H4 (cell line): ENCODE measurements at places on chromosomes 5 and 9. TPM values are rescaled to one million over a fixed set of nuclear protein-coding genes. Genes with fewer than 3 reads are reported as not detected.

The ANKRD18A gene
- 0.47 and 0.62 TPM in 2 replicates for total RNA-seq

The PCDH1 gene
- 1.2 and 6.6 TPM in 2 replicates for total RNA-seq

The NR4A3 gene
- 0.06 and 0.08 TPM in 2 replicates for total RNA-seq

- DNase-seq: no peak
These were observed 22.4 kb downstream of the SLC22A5 start for GRCh38 chr5:132391870-132392269.

- DNase-seq: no peak
These were observed 139.7 kb upstream of the RUSC2 start for GRCh38 chr9:35350212-35350611.

The DMRT3 gene
- not detected in 2 replicates for total RNA-seq

DNA sequence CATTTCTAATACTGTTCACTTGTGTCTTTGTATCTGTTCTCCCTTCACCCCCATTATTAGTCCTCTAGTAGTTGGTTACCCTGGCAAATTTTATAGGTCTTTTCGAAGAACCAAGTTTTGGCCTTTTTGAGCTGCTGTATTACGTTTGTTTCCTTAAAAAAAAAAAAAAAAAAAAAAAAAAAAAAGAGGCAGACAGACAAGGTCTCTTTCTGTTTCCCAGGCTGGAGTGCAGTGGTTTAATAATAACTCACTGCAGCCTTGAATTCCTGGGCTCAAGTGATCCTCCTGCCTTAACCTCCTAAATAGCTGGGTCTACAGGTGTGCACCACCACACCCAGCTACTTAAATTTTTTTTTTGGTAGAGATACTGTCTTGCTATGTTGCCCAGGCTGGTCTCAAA is 20.9 kb downstream of the DDX4 start:
- no peak for DNase-seq

The C5orf52 gene
- not detected in 2 replicates for total RNA-seq

The RBM27 gene
- total RNA-seq: 11.4 and 15.7 TPM in 2 replicates

GRCh38 chr9:98314381-98315066 is 59.1 kb upstream of the TBC1D2 start:
- no peak for DNase-seq

- no peak for DNase-seq
These were observed 73.5 kb upstream of the LRRTM2 start for GRCh38 chr5:138948471-138949222.

DNA sequence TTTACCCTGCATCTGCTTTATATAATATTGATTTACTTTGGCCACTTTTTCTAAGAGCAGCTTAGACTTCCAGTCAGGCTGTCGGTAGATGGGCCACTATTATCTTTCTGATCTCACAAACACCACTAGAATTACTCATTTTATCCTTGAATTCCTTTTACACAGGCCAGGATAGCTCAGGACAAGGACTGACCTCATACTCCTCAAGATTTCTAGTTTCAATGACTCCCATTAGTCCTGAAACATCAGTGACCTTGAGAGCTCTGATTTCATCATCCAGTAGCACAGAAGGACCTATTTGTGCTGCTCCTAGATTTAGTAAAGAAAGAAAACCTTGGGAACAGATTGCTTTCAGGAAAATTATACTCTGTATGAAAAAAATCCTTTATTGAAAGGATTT is 727.9 kb upstream of the PTPRD start:
- DNase-seq: no peak

- peak; percentile 5 for DNase-seq
These were observed 157.7 kb upstream of the POU5F2 start for GRCh38 chr5:93899026-93899600.

GRCh38 chr5:122978068-122978467 is 58.5 kb downstream of the PPIC start:
- no peak for DNase-seq

DNA sequence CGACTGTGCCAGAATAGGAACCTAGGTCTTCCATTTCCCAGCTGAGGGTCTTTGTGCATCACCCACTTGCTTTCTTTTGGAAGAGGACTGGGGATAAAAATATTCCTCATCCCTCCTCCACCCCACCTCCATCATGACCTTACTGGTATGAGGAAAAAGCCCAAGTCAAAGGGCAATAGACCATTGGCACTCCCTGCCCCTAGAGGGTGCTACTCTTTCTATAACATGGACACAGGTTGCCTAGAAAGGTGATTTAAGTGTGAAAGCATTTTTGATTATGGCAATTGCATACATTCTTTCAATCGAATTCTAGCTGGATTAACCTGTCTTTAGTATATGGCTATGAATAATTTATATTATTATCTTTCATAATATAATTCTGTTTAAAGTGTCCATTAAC is 22.8 kb upstream of the ZNF618 start:
- DNase-seq: no peak

GRCh38 chr5:179403426-179404147 is 58.3 kb upstream of the ADAMTS2 start:
- no peak for DNase-seq

DNA sequence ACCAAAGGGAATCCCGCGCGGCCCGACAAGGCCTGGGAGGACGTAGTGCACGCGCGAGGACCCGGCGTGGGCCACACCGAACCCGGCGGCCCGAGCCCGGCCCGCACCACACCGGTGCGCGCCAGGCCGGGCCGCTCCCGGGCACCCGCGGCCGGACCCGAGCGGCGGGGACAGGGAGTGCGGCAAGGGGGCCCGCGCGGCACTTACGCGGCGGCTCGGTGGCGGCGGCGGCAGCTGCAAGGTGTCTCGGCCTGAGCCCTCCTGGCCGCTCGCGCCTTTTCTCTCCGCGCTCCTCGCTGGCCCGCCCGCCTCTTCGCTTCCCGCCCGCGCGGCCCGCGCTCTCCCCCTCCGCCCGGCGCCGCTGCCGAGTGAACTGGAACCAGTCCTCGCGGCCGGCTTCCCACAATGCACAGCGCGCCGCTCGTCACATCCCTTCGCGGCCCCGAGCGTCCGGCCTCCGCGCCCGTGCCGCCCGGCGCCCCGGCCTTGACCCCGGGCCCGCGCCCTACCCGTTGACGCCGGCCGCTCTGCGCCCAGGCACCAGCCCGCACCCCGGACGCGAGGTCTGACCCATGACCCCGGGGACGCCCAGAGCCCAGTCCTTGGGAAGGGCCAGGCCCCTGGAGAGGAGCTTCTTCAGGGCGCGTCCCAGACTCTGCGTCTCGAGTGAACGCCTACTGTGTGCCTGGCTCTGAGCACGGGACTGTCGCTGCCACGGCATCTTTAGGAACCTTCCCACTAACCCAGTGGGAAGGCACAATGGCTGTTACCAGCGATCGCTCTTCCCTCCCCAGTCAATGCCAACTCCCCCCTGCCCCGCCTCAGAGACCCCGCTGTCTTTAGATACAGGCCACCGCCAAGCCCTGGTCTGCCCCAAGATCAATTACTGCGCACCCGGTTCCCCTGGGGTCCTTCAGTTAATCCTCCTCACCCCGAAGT is at the start of gene MACROH2A1:
Gene MACROH2A1, minus strand, starts transcription at position 377 of the 939 bp plus-strand sequence. CDS start 10,138 bp downstream, outside the sequence.
- peak; percentile 80 for DNase-seq

- no peak for DNase-seq
These were observed 221.9 kb upstream of the GLRA1 start for GRCh38 chr5:152146566-152146965.

DNA sequence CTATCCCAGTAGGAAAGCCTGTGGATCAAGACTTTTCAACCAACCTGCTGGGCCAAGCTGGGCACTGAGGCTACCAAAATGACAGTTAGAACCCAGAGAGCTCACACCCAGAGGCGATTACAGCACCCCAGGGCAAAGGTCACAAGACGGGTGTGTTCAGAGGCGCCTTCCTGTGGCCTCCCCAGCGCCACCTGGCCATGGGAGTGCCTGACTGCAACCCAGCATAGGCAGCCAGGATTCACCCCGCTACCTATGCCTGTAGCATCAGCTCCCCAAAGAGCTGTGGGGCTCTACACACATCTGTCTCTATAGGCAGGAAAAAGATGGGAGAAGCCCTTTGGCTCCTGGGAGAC is 33.5 kb downstream of the PDGFRB start:
- DNase-seq: no peak

The SPINK4 gene
- total RNA-seq: 4.5 TPM in 1 of 2 replicates, not detected in the other

DNA sequence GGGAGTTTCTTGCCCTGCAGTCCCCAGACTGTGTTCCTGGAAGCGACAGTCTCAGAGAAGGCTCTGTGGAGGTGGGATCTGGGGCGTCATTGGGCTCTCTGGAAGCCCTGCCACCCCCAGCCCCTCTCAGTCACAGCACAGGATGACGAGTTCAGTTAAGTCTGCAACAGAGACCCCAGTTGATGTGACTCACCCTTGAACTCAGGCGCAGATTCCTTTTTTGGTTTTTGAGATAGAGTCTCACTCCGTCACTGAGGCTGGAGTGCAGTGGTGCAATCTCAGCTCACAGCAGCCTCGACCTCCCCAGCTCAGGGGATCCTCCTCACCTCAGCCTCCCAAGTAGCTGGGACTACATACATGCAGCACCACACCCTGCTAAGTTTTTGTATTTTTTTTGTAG is 8.3 kb downstream of the HRH2 start:
- no peak for DNase-seq

DNA sequence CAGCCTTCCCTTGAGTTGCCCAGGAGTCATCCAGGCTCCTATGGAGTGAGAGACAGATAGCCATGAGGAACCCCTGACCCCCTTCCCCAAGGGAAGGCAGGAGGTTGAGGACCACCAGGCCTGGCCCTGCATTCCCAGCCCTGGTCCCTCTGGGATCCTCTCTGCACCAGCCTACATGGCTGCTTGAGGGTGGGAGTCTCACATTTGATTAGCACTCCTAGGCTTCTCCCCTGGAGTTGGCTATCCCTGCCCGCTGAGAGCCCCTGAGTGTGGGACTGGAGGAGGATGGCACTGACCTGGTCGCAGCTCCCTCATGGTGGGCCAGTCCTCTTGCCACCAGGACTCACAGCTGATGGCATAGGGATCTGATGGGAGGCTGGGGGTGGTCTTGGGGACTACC is 46.7 kb downstream of the SAR1B start:
- DNase-seq: no peak

The FGF10 gene
- total RNA-seq: not detected in 2 replicates

The TXNDC8 gene
- total RNA-seq: not detected in 2 replicates

The F12 gene
- 5.8 and 7.3 TPM in 2 replicates for total RNA-seq

The ZNF618 gene
- 4.8 and 4.9 TPM in 2 replicates for total RNA-seq

GRCh38 chr5:145408048-145408341 is 427.1 kb downstream of the PRELID2 start:
- no peak for DNase-seq

DNA sequence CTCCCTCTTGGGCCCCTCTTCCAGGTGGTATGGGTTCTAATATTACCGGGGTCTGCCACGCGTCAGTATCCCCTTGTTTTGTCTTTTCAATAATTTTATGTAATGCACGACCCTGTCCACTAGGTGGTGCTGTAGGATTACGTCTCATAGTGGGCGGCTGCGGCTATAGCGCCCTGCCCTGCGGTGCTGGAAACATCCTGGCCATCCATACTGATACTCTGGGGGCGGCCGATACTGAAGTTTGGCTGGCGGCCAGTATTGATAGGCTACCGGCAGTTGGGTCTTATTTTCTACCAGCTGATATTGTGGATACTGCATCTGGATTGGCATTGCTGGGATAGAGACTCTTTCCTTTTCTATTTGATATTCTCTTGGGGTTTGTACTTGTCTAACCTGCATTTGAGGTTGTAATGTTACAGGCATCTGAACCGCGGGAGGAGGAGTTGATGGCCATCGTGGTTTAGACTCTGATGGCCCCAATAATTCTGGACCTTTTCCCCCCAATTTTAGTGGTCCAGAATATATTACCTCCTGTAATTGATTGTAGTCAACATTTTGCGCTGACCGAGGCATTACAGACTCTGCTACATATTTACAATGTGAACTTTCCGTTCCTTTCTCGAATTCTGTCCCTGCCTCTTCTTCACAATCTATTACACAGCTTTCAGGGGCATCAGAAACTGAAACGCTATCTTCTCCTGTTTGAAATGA is 3.3 kb upstream of the TMEM141 start:
- DNase-seq: peak; percentile 54

GRCh38 chr5:54632131-54632701 is 114.7 kb downstream of the SNX18 start:
- DNase-seq: no peak

DNA sequence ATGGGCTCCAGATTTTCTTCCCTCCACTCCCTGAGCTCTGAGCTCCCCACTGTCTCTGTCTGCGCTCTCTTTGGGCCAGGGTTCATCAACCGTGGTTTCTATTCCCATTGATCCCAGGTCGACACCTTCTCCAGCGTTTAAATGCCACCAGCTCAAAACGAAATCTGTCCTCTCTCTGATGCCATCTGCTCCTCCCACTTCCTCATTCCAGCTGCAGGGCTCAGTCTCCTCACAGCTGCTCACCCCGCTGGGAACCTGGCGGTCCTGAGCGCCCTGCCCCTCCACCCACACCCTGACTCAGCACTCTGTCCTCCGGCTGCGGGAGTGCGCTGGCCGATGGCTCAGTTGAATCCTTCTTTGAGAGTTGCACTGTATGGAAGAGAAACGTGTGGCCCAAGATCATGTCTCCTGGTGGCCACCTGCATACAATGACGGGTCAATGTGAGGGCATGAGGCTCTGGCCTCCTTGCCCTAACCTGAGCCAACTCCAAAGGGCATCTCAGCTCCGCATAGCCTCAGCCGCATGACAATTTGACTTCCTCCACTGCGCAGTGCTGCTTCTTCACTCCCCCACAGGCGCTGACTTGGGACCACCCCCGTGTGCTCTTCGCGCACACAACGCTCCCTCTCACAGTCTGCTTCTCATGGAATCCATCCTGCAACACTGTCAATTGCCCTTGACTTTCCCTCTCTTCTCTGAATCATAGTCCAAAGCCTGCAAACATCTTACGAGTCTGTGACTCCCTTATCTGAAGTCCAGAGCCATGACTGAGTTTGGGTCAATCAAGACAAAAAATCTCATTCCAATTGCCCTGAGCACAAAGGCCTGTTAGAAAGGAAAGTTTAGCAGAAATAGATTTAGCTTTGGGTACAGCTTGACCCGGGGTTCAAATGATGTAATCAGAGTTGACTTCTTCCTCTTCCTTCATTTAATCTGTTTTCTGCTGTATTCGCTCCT is 82.4 kb downstream of the PTCH1 start:
- no peak for DNase-seq

DNA sequence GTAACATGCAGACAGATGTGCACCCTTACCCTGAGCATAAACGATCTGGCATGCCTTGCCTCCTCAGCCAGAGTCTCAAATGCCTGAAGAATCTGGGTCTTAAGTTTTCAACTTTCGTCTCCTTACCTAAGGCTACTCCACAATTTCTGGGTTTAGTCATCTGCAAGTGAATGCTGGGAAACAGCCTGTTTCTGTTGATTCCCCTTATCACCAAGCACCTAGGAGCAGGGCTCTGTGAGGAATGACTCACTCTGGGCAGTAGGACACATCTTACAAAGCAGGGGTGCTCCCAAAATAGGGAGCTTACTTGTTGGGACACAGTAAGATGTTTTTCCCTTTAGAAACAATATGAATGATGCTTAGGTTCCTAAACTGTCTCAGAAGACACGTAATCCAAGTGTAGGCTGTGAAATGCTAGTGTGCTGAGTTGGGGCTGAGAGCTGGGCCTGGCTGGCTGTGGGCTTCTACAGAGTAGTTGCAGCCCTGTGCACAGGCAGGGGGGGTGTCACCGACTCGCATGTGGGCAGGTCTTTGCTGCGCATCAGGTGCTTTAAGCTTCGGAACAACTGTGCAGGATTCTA is 58.0 kb downstream of the DAP start:
- DNase-seq: no peak
